ENCODE measurements at places on chromosomes 3 and 15.
A peak's percentile ranks its signal among the peaks of the same experiment; 100 is the strongest.

GRCh38 chr15:44066211-44066827 is 128.8 kb downstream of the FRMD5 start:
- no peak for DNase-seq

- DNase-seq, result no peak
Measured at GRCh38 chr15:36878684-36879262, 221.6 kb downstream of the MEIS2 start.

DNA sequence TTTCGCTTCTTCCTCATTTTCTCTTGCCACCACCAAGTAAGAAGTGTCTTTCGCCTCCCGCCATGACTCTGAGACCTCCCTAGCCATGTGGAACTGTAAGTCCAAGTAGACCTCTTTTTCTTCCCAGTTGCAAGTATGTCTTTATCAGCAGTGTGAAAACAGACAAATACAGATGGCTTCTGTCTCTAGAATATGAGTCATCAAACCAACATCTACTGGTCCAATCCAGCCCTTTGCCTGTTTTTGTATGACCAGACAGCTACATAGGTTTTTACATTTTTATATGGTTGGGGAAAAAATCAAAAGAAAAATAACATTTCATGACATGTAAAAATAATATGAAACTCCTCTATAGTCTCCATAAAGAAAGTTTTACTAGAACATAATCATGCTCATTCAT is 118.7 kb upstream of the PTPRG start:
- DNase-seq, result no peak

- DNase-seq, result no peak
Measured at GRCh38 chr15:48712546-48712945, 67.0 kb upstream of the FBN1 start.

DNA sequence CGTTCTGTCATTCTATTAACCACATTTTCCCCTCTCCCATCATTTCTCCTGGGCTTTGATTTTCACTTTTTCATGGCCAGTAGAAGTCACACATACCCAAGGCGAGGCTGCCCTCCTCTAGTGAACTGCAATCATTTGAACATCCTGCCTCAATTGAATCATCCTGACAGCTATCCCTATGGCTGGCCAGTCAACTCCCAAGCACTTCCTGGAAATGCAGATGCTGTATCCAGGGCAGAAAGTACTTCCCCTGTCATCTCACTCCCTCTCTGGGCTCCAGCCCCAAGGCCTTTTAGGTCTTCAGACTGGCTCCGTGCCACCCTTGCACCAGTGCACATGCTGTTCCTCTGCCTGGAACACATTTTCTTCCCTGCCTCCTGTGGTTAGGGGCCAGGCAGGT is 738.3 kb upstream of the CFAP20DC start:
- DNase-seq, result no peak

DNA sequence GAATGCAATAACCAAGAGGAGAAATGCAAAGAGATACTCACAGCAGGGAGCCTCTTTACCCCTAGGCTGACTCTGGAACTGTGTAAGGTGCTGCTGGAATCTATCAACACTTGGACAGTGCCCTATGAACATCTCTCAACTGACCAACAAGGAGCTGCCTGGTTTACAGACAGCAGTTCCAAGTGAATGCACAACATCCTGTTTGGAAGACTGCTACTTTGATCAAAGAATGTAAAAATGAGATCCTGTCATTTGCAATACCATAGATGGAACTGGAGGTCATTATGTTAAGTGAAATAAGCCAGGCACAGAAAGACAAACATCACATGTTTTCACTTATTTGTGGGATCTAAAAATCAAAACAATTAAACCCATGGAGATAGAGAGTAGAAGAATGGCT is 136.3 kb downstream of the IMPG2 start:
- DNase-seq, result no peak

DNA sequence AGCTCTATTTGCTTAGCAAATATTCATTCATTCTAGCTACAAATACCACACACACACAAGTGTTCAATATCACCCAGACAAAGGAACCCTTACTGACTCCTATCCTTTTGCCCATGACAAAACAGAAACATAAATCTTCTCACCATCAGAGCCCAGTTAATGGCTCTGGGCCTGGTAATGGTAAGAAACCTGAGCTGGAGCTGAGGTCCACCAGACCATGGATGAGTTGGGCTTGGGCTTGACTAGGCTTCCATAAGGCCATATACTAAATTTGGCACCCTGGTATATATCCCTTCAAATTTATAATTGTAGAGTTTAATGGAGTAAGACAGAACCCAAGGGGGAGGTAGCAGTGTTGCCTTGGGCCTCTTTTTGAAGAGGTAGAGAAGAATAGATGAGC is 29.4 kb downstream of the GPR176 start:
- DNase-seq, result no peak

DNA sequence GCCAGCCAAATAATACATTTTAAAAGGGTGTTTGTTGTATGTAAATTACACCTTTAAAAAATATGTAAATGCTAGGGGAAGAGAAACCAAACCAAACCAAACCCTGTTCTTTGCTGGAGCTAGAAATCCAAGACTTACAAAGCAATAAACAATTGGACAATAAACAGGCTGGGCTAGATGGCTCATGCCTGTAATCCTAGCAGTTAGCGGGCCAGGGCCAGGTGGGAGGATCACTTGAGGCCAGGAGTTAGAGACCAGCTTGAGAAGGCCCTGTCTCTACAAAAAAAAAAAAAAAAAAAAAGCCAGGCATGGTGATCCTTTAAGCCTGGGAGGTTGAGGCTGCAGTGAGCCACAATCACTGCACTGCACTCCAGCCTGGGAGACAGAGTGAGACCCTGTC is 12.5 kb downstream of the STOML1 start:
- no peak for DNase-seq

DNA sequence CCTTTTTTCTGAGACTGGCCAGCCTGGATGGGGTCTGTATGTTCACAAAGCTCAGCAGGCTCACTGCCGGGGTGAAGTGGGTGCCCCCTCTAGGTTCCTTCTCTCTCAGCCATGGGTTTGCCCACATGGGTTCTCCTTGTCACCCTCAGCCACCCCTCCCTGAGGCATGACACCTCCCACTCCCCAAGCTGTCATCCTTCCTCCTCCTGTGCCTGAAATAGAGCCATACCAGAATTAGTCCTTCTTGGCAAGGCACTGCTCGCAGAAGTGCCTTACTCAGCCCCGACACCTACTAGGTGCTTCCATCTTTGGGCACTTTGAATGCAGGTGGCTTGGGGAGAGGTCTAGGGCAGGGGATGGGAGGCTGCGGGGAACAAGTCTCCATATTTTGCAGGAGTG is 62.9 kb upstream of the SEC13 start:
- no peak for DNase-seq

DNA sequence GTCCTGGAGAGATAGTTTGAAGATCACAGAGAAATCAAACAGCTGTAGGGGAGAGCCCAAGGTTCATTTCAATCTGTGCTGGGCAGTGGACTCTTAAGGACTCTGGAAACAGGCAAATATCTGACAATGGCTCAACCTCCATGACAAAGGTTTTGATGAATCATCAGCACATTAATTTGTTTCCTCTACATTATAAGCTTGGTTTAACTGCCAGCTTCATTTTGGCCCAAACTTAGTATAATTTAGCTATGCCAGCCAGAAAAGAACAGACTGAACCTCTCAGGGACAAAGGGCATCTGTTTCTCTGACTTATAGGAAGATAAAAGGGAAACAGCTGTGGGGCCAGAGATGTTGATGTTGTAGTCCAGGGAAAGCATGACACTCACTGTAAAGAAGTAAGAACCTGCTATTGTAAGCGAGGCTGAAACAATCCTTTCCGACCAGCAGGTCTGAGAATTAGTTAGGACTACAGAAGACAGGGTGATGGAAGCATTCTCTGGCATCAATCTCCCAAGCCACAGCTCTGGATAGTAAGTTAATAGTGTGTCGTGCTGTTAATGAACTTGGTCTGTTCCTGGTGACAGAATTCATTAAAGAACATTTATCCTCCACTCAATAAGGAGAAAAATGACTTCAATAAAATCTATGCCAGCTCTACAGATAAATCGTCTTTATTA is 110.1 kb downstream of the KCNMB2 start:
- no peak for DNase-seq

DNA sequence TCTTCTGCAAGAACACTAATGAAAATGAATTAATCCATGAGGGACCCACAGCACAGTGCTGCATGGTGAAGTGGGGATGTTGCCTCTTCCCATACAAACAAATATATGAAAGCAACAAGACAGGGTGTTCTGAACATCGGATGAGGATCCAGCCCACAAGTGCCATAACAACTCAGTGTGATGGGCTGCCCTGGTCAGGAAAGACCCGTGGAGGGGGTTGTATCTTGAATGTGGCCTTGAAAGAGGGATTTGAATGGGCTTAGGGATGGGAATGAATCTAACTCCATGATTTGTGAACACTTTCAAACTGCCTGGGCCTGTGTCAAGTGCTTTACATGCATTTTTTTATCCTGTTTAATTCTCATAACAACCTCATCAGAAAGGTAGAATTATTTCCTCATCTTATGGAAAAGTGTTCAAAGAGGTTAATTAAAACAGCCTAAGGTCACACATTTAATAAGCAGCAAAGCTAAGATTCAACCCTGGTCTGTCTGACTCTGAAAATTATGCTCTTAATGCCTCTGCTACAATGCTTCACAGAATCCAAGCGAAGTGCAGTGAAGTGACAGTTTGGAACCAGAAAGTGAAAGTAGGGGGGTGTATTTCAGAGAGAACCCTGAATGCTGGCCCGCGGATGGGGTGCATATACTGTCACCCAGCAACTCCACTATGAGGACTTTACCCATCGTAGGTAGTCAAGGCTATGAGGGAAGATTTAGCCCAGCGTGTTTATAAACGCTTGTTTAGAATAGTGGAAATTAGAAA is 65.6 kb upstream of the HEG1 start:
- no peak for DNase-seq

- DNase-seq, result no peak
Measured at GRCh38 chr3:46936733-46937250, 39.8 kb downstream of the CCDC12 start.

DNA sequence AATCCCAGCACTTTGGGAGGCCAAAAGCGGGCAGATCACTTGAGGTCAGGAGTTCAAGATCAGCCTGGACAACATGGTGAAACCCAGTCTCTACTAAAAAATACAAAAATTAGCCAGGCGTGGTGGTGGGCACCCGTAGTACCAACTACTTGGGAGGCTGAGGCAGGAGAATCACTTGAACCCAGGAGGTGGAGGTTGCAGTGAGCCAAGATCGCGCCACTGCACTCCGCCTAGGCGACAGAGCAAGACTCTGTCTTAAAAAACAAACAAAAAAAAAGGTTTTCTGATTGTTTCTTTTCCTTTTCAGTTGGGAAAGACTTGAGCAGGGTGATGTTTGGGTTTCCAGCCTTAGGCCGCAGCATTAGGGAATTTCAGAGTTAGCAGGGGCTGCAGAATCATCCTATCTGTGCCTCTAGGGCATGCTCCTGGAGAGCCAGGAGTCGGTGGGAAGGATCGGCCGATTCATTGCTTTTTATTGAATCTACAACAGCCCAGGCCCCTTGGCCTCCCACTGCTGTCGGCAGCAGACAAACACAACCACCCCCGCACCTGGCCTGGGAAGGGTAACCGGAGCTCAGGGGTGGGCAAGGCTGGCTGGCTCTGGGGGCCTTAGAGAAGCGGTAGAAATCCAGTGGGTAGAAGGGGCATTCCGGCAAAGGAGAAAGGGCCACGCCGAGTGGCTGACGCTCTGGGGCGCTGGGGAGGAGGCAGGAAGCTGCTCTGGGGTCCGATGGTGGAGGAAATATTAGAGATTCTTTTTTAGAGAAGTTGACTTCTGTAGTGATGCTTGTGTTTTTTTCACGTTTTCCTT is 6.3 kb downstream of the CHAC1 start:
- no peak for DNase-seq

DNA sequence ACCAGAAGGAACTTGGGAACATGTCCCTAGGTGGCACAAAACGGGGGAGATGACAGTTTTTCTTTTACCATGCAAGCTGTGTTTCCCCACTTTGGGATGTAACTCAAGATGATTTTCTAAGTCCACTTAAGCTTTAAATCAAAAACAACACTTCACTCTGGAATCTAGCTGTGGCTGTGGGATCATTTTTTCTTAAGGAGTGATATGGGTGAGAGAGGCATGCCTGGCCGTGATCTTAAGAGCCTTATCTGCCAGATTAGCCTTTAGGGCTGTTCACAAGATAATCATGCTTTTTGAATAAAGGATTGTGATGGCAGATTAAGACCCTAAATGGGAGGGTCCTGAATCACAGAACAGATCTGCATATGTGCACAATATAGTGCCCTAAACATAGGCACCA is 384.8 kb upstream of the SEMA6D start:
- no peak for DNase-seq

- DNase-seq, result peak; percentile 46
Measured at GRCh38 chr3:49238274-49239127, 38.5 kb downstream of the C3orf62 start.

DNA sequence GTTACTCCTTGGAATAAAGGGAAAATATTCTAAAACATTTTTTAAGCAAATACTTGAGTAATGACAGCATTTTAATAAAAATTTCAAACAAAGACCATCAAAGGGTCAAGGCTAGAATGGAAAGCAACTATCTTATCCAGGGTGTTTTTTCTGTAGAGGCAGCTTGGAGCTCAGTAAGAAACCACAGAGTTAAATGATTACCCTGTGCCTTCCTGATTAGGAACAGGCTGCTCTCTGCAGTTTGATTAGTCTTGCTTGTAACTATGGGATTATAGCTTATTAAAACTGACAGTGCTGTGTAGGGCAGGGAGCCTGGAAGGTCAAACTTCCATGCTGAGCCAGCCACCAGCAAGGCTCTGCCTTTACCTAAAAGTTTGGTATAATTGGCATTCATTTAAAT is 33.1 kb downstream of the QTRT2 start:
- no peak for DNase-seq

GRCh38 chr3:43923104-43923882 is 232.6 kb downstream of the ABHD5 start:
- DNase-seq, result no peak

GRCh38 chr3:85161544-85161943 is 202.8 kb downstream of the CADM2 start:
- no peak for DNase-seq

DNA sequence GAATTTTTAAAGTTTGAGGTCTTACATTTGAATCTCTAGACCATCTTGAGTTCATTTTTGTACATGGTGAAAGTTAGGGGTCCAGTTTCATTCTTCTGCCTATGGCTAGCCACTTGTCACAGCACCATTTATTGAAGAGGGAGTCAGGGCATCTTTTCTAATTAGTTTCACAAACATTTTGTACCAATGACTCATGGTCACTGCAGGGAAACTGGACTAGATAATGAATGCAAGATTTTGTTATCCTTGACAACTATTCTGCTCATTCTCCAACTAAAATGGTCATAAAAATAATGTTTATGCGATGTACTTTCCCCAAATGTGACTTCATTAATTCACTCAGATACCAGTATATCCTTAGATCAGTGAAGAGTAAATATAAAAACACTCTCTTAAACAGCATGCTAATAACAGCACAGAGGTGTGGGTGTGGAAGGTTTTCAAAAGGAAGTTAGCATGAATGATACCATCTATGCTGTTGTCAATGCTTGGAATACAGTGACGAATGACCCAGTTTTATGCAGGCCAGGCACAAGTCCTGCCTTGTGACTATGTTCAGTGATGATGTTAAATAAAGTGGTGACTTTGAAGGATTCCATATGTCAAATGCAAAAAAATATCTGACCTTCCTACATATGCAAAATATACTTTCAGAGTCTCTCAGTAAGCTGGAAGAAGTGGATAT is 314.9 kb upstream of the TMCO5A start:
- no peak for DNase-seq
